Activated T-cell treated with anti-CD3 and anti-CD28 coated beads, Interleukin-2, amount 50 U/mL, for 4 hours (primary cell): ENCODE measurements at places on chromosomes 13 and 19. TPM values are rescaled to one million over a fixed set of nuclear protein-coding genes. Genes with fewer than 3 reads are reported as not detected.

- no peak for DNase-seq
Observed at GRCh38 chr13:34779171-34779570, 162.9 kb upstream of the NBEA start.

- DNase-seq, result no peak
Observed at GRCh38 chr19:38841787-38842438, 7.9 kb downstream of the HNRNPL start.

The ZNF665 gene
- 0.57 TPM for total RNA-seq

The EEF1AKMT1 gene
- 10.2 TPM for total RNA-seq

The ZBTB32 gene
- 101 TPM for total RNA-seq

The SLC1A6 gene
- not detected for total RNA-seq

The MIA gene
- total RNA-seq, result not detected
